ENCODE measurements at places on chromosomes 3 and 15.

DNA sequence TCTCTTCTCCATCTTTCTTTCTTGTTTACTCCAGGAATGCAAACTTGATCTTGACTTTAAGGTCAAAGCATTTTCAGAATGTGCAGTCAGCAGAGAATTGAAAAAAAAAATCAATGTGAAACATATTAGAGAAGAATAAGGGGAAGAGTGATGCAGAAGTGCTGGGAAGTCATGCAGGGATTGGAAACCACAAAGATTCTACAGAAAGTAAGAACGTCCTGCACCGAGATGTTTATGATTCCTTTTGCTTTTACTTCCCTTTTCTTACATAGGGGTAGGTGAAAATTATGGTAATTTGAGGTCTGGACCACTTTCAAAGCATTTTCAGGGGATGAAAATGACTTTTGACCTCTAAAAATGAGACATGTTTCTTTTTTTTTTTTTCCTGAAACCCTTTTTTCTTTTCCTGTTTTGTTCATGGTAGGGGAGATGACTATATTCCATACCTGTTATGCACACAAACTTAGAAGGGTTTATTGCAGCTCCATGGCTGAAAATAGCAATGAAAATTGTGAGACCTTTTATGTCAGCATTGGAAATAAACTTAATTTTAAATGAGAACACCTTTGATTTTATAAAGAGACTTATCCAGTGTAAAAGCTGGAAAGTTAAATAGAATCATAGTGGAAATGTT, 623.5 kb upstream of the TBL1XR1 start:
- no peak for DNase-seq

DNA sequence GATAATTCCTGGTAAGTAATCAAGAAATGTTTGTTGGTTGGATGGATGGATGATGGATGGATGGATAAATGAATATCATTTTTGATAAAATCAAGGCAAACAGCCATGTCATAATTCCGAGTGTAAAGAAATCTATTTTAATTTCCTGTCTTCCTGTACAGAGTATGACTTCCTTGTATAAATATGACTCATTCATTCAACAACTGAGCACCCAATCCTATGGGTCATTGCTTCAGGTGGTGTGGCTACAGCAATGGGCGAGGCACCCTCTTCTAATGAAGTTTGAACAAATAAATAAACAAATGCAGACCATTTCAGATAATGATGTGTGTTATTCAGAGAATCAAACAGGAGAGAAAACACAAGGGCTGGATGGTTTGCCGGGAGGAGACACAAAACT, 198.7 kb downstream of the TNIK start:
- DNase-seq, result no peak

DNA sequence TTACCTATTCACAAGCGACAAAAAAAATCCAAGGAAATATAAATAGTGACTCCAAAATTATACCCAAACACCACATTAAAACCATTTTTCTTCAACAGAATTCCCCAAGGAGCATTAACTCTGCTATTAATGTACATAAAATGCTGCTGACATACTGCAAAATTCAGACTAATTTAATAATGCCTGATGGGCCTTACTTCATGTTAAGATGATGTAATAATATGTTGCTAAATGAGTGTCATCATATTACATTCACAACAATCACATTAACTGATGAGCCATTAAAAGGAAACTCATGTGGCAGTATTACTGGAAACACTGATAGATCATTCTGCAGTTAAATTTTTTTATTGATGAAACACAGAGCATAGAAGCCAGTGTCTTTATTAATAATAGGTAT, 204.9 kb upstream of the CGNL1 start:
- no peak for DNase-seq

- no peak for DNase-seq
Measured at GRCh38 chr15:95957861-95958260, 372.6 kb upstream of the NR2F2 start.

DNA sequence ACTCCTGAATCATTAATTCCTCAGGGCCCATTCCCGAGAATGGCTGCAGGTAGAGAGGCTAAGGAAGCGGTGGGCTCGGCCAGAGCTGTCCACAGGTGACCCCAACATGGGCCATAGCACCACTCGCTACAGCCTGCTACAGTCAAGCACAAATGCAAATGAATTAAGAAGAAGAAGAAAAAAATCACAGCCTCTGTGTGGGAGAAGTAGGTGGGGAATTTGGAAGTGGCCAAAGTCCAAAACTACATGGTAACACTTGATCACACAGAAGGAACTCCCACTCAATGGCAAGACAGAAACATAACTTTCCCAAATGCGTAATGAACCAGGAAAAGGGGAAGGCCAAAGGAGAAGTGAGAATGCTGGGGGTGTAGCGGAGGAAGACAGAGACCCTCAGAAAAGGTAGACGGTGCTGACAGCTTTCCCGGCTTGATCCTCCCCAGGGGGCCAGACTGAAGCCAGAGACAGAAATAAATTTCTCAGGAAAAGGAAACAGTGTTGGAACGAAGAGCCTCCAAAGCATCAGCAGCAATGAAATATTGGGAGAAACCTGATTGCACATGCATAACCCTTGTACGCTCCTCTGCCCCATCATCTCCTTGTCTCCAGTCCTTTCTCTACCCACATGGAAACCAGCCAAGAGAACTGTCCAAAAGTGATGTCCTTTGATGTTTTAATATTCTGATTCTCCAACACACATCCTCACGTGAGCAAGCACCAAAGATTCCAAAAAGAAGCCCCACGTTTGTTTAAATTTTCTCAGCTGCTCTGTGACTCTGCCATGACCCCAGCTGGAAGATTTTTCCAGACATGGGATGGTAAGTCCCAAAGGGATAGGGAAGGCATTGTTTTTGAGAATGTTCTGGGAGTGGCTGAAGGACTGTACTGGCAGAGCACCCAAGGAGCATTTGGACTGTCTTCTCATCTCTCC, 107.6 kb downstream of the OXNAD1 start:
- no peak for DNase-seq

DNA sequence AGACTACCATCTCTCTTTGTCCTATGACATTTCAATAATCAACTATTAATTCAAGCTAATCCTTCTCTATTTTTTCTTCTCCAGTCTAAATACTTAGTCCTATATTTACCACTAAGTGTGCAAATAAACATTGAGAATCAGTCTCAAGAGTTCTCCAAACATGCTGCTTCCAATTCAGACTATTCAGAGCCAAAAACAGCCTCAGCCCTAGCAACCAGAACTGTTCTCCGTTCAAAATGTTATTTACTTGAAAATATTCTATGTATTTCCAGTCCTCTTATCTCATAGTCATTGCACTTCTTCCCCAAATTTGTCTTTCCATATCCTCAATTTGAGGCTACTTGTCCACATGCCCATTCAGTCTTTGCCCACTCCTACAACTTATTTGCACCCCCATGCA, 805.5 kb downstream of the IGSF11 start:
- DNase-seq, result no peak

DNA sequence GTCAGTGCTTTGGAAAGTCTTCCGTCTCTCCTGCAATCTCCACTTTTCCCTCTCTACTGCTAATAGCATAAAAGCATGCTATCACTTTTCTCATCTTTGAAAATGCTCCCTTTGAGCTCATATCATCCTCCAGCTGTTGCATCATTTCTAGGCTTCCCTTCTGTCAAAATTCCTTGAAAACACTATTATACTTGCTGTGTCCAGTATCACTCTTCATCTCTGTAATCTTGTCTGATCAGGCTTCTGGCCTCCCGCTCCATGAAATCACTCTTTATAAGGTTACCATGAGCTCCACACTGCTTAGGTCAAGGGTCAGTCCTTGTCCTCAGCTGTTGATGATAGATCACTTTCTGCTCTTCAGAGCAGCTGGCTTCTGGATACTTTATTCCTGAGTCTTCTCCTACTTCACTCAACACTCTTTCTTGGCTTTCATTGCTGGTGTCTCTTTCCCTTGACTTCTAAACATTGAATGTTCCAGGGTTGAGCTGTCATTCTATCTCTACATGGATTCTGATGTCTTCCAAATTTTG, 50.9 kb upstream of the SPTSSB start:
- DNase-seq, result no peak

All from DMS79 treated with DMSO at 0.1 percent for 48 hours (cell line).